Metanephros (tissue), 2 donors: ENCODE measurements at places on chromosomes 12 and 14. TPM values are rescaled to one million over a fixed set of nuclear protein-coding genes. Genes with fewer than 3 reads are reported as not detected.

IL22 gene
- not detected for total RNA-seq

ACSM4 gene
- total RNA-seq: not detected

VRTN gene
- not detected for total RNA-seq

SLC22A17 gene
- total RNA-seq: 81.9 TPM
